ENCODE measurements at places on chromosomes 1 and 21.

GRCh38 chr1:207808322-207808705 is 56.5 kb downstream of the CD46 start:
- peaks cover 100% of the 10 kb centered on the region for H3K4me1 ChIP-seq
- H3K27ac ChIP-seq, result peak overlapping the region; percentile 98
- peaks cover 99% of the 10 kb centered on the region for H3K36me3 ChIP-seq

- no peak for DNase-seq
- H3K27me3 ChIP-seq, result no peaks in the 10 kb centered on the region
- peaks cover 16% of the 10 kb centered on the region for H3K4me1 ChIP-seq
- peak overlapping the region; percentile 47 for H3K4me3 ChIP-seq
Observed at GRCh38 chr1:16905110-16905867, 9.5 kb downstream of the RNU1-2 start.

DNA sequence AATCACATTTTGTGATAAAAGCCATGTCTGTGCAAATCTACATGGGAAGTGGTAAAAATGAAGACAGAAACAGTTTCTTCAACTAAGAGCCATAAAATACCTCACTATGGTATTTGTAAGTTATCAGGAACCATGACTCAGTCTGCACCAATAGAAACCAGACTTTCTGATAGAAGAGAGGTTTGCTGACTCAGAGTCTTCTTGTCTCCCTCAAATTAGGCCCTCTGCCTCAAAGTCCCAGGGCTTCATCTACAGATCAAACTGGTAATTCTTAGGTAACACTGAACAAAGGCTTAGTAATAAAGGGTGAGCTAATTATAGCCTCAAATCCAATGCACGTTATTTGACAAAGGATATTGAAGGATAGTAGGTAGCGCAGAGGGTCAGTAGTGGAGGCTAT is 30.9 kb upstream of the SSX2IP start:
- no peak overlapping the region for H3K4me3 ChIP-seq
- H3K27ac ChIP-seq, result no peak overlapping the region
- no peaks in the 10 kb centered on the region for H3K36me3 ChIP-seq
- peaks cover 6% of the 10 kb centered on the region for H3K4me1 ChIP-seq
- no peak for DNase-seq
- no peaks in the 10 kb centered on the region for H3K27me3 ChIP-seq

DNA sequence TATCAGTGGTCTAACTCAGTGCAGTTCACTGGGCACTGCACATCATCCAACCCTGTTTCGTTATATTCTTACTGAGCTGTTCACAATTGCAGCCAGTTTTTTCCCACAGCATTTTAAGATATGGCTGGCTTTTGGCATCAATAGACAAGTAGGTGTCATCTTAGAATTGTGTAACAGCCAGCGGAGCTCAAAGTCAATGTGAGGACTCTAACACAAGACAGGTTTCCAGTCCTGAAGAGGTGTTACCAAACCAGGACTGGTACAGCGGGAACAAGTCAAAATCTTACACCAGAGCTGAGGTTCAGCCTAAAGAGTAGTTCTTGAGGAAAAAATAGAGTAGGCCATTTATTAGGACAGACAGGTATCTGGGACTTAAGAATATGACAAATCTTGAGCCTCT is 313.3 kb downstream of the SEC16B start:
- H3K27me3 ChIP-seq, result no peaks in the 10 kb centered on the region
- H3K4me3 ChIP-seq, result no peak overlapping the region
- no peak overlapping the region for H3K27ac ChIP-seq
- H3K4me1 ChIP-seq, result no peaks in the 10 kb centered on the region
- no peaks in the 10 kb centered on the region for H3K36me3 ChIP-seq

DNA sequence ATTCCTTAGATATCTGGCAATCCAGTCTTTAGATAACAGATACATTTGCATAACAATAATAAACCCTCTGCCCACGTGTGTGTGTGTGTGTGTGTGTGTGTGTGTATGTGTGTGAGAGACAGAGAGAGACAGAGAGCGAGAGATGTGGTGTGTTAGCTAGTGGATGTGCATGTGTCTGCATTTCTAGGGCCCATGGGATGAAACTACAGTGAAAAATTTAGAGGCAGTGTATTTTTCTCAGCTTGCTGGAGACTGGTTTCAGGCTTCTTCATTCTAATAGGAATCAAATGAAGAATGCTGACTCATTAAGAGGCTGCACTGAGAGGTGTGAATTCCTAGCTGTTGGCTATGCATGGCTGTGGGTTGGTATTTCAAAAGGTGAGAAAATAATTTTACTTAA is 303.2 kb downstream of the LMX1A start:
- H3K4me3 ChIP-seq, result no peak overlapping the region
- no peaks in the 10 kb centered on the region for H3K27me3 ChIP-seq
- no peak for DNase-seq
- no peaks in the 10 kb centered on the region for H3K36me3 ChIP-seq
- no peaks in the 10 kb centered on the region for H3K4me1 ChIP-seq

GRCh38 chr21:42841156-42841915 is 38.0 kb downstream of the WDR4 start:
- H3K4me1 ChIP-seq, result peaks cover 17% of the 10 kb centered on the region
- no peak overlapping the region for H3K27ac ChIP-seq
- no peak for DNase-seq
- H3K27me3 ChIP-seq, result no peaks in the 10 kb centered on the region
- peaks cover 75% of the 10 kb centered on the region for H3K36me3 ChIP-seq

DNA sequence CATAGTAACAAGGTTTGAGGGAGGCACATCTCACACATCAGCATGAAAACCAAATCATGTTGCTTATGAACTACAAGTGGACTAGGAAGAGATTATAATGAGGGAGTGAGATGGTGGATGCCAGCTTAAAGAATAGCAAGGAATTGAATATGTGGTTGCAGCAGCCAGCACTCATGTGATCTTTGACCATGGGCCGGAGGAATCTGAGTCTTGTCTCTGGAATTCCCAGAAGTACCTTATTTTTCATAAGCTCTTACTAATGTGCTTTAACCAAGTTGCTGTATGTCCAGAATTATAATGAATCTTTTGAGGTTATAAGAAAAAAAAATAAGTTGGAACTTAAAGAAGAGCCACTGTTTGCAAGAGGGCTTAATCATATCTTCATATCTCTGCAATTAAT is 97.0 kb downstream of the DISP1 start:
- H3K4me1 ChIP-seq, result peaks cover 4% of the 10 kb centered on the region
- H3K4me3 ChIP-seq, result no peak overlapping the region
- DNase-seq, result no peak

- peak overlapping the region; percentile 91 for H3K27ac ChIP-seq
- H3K27me3 ChIP-seq, result no peaks in the 10 kb centered on the region
- H3K36me3 ChIP-seq, result peaks cover 39% of the 10 kb centered on the region
- no peak overlapping the region for H3K4me3 ChIP-seq
- peak; percentile 88 for DNase-seq
Observed at GRCh38 chr1:10663678-10664035, 132.8 kb downstream of the CASZ1 start.

DNA sequence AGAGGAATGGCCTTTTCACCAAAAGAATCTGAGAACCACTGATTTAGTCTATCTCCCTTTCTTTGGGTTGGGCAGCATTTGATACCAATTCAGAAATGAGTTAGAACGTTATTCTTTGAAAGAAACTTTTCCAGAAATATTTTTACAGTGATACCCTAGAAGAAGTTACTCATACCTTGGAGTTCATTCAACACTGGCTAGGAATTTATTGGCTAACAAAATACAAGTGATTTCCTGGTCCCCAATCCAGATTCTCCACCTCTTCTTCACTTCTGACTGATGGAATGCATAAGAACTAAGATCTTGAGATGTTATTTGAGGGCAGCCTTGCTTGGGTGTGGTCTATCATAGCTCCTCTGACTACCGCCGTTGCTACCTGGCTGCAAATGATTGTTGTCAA is 9.4 kb downstream of the C1orf162 start:
- H3K27me3 ChIP-seq, result no peaks in the 10 kb centered on the region
- peaks cover 3% of the 10 kb centered on the region for H3K36me3 ChIP-seq
- H3K27ac ChIP-seq, result no peak overlapping the region
- DNase-seq, result no peak
- no peaks in the 10 kb centered on the region for H3K4me1 ChIP-seq
- H3K4me3 ChIP-seq, result no peak overlapping the region

DNA sequence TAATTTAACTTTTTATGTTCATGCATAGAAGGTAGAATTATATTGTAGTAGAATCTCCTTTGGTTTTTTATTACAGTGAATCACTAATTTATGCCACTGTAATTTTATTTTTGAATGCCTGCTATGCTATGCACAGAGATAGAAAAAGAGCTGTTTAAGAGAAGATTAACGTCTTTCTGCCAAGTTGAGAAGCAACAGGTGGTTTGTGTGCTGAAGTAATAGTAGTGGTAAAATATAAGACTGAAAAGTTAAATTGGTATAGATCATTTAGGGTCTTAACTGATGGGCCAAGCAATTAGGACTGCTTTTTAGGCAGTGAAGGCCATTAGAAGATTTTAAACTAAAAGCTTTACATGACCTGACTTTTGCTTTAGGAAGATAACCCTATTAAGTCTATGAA is 115.1 kb downstream of the SYT14 start:
- H3K27me3 ChIP-seq, result no peaks in the 10 kb centered on the region
- no peak for DNase-seq
- H3K27ac ChIP-seq, result no peak overlapping the region

DNA sequence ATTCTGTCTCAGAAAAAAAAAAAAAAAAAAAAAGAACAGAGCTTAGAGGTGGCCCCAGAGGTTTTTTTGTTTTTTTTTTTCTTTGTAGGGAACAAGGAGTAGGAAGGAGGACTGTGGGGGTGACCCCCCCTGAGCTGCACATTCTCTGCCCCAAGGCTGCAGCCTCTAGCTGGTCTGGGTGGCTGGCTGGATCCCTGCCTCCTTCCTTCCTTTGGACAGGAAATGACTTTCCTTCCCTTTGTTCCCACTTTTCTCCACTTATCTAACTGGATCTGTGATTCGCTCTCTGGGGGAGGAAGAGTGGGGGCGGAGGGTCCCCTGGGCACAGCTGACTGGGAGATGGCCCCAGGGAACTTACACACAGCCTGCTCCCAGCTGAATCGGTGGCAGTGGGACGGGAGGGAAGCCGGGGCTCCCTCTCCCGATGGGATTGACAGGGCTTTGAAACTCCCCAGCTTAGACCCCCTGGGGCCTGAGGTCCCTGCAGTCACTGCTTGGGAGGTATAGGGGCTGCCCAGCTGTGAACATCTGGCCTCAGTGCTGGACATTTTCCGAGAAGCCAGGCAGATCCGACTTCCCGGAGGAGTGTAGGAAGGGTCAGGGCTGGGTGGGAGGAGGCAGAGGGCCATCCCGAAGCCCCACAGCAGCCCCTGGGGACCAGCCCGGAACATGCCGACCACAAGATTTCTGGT is 2.1 kb downstream of the FBLIM1 start:
- H3K27me3 ChIP-seq, result peaks cover 51% of the 10 kb centered on the region

DNA sequence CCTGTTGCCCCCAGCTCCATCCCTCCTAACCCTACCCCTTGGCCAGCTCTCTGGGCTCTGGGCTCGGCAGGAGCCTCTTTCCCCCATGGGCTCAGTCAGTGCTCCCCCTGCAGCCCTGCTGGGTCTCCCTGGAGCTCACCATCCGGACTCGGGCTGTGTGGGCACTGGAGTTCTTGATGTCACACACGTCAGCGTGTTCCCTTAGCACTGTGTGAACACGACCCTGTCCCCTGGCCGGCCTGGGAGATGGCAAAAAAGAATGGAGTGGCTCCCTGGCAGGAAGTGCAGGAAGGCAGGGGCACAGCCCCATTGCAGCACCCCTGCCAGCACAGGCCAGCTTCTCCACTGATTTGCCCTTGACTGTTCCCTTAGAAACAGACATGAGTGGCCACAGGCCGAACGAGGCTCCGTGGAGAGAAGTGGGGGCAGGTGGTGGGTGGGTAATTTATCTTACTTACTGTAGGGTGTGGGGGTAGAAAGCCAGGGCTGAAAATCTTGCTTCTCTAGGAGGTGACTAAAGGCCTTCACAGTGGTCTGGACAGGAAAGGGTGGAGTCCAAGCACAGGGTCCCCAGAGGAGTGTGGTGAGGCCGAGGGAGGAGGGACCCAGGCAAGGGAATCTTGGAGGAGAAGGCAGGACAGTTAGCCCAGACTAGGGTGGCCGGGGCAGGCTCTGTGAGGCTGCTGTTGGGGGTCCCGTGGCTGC is 381.7 kb upstream of the VAMP3 start:
- no peaks in the 10 kb centered on the region for H3K27me3 ChIP-seq
- H3K36me3 ChIP-seq, result no peaks in the 10 kb centered on the region
- peaks cover 16% of the 10 kb centered on the region for H3K4me1 ChIP-seq
- H3K4me3 ChIP-seq, result no peak overlapping the region
- H3K27ac ChIP-seq, result peak overlapping the region; percentile 42

- H3K27me3 ChIP-seq, result no peaks in the 10 kb centered on the region
- DNase-seq, result no peak
- H3K4me1 ChIP-seq, result no peaks in the 10 kb centered on the region
Observed at GRCh38 chr1:202750024-202750423, 39.8 kb upstream of the SYT2 start.

GRCh38 chr1:21260405-21261125 is 29.7 kb downstream of the ECE1 start:
- H3K36me3 ChIP-seq, result peaks cover 73% of the 10 kb centered on the region
- peaks cover 38% of the 10 kb centered on the region for H3K4me1 ChIP-seq
- H3K4me3 ChIP-seq, result no peak overlapping the region
- H3K27ac ChIP-seq, result peak overlapping the region; percentile 13

DNA sequence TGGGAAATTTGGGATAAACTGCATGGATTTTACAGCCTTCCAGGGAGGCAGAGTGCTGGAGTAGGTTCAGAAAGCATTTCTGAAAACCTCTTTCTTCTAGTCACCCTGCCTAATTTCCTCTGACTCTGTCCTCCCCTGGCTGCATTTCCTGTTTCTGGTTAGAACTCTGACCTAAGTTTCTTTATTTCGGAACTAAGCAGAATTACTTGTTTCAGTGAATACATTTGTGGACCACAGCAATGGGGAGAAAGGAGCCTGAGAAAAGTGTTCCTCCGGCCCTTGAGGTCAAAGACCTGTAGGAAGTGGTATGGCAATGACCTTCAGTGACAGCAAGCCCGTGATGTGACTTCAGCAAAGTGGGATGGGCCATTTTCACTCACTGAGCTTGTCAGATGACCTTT is 173.4 kb upstream of the RUNX1 start:
- no peaks in the 10 kb centered on the region for H3K36me3 ChIP-seq
- H3K27me3 ChIP-seq, result no peaks in the 10 kb centered on the region
- DNase-seq, result peak; percentile 32
- H3K4me3 ChIP-seq, result no peak overlapping the region
- H3K27ac ChIP-seq, result no peak overlapping the region

- peaks cover 9% of the 10 kb centered on the region for H3K4me1 ChIP-seq
- H3K27ac ChIP-seq, result no peak overlapping the region
- H3K36me3 ChIP-seq, result peaks cover 39% of the 10 kb centered on the region
- no peak for DNase-seq
- H3K4me3 ChIP-seq, result no peak overlapping the region
Observed at GRCh38 chr1:226649780-226650179, 89.3 kb downstream of the ITPKB start.

GRCh38 chr1:62493656-62494055 is 56.8 kb downstream of the USP1 start:
- no peak overlapping the region for H3K27ac ChIP-seq
- peaks cover 64% of the 10 kb centered on the region for H3K36me3 ChIP-seq
- no peak overlapping the region for H3K4me3 ChIP-seq
- DNase-seq, result no peak
- H3K27me3 ChIP-seq, result no peaks in the 10 kb centered on the region

Measured in stomach (tissue), 19 donors.